ENCODE measurements at places on chromosomes 16 and 17.

DNA sequence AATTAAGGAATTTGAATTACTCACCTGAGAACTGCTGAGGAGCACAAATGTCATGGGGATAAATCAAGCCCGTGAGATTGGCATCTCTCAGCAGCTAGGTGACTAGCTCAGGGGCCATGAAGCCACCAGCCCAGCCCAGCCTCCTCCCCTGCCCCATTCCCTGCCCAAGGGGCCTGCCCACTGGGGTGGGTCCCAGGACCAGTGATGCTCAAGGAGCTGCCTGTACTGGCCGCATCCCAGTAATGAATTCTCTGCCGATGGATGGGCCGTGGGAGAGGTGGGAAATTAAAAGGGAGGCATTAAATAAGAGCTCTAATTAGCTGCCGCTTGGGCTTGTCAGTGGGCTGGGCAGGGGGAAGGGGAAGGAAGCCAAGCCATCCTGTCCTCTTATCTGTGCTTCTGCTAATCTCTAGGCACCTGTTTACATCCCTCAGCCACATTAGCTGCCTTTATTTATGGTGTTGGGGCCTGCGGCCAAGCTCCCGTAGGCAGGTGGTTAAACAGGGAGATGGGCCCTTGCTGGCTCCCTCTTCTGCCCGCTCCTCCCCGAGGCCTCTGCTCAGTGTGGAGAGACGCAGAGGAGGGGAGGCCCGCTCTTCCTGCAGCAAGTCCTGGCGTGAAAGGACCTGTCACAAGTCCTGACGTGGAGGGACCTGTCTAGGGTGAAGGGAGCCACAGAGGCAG, 48.8 kb downstream of the PIPOX start:
- DNase-seq: peak; percentile 61

GRCh38 chr16:62077998-62078397, 41.8 kb upstream of the CDH8 start:
- DNase-seq: peak; percentile 23

GRCh38 chr17:2485543-2485942, 26.1 kb downstream of the METTL16 start:
- no peak for DNase-seq

DNA sequence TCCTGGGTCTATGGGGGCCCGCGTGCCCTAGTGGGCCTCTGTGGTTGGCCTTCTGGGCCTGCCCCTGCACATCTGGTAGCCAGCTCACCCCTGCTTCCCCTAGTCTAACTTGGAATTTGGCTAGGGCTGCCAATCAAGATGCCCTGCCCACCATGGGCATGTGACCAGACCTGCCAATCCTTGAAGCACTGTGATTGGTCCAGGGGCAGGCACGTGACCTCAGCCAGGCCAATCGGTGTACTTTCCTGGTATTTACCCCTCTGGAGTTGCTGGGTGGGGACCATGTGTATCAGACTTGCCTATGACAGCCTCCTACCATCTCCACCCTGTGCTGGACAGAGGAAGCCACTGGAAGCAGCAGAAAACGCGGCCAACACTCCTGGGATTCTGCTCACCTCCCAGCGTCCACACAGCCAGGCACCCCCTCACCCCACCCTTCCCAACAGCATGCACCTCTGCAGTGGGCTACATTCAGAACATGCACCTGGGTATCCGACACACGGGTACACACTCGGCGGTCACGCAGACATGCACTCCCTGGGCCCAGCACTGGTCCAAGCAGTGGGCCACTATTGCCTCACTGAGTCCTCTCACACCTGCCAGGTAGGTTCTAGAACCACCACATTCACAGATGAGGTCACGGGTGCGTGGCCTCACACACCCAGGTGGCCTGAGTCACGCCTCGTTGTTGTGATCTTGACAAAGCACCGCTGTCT, 96.9 kb downstream of the RBFOX3 start:
- DNase-seq: no peak

- no peak for DNase-seq
These were observed 26.7 kb downstream of the SAP30BP start for GRCh38 chr17:75693500-75694481.

DNA sequence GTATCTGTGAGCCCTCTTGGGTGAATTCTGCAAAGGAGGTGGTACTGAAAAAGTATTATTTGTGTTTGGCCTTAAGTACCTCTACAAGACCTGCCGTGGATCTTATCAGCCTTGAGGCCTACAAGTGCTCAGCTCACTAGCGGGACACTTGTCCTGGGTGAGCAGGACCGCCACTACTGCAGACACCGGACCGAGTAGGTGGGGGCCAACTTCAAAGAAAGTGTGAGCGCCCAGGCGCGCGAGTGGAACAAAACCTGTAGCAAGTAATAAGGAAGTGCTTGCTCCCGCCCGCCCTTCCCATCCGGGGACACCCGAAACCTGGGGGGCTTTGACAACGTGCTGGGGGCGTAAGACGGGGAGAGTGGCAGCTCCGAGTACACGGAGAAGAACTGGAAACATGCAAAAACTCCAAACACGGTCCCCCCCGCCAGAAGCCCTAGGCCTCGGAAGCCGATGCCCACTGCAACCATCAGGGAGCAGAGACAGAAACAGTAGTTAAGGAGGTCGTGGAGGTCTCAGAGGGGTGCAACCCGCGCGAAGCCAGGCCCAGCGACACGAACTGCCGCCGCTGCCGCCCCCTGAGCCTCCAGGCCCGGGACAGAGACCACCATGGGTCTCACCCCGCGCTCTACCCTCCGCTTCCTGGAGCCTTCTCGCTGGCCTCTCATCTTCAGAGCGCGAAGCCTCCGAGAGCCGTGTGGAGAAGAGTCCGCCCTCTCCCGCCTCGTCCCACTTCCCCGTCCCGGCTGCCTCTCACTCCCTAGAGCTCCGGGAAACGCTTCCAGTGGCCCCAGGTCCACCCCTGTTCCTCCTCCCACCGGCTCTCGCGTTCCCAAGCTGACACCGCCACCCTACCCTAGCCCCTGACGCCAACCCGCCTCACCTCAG, 537 bp downstream of the CNOT1 start:
- peak; percentile 33 for DNase-seq

GRCh38 chr16:81224824-81225223, 13.7 kb upstream of the BCO1 start:
- DNase-seq: no peak

DNA sequence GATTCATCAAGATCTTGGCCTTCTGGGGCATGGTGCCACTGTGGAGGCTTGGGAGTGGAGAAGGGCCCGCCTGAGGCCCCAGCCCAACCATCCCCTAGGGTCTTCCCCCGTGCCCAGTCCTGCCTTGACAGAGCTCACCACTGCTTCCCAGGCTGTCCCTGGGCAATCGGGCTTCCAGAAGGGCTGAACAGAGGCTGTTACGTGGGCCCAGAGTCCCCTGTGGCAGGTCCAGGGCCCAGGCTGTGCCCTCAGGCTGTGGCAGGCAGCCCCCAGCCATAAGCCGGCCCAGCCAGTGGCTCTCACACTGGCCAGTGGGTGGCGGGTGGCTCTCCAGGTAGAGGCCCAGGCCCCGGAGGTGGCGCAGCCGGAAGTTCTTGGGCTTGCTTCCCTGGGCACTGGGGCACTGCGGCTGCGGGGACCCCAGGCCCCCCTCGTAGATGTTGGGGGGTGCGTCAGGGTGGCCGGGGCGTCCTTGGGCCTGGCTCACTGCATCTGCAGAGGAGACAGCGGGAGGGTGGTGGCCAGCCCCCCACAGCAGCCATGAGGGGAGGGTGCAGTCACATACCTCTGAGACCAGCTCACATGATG, 809 bp downstream of the C16orf90 start:
- no peak for DNase-seq

GRCh38 chr16:77913738-77914253, 108.6 kb upstream of the CLEC3A start:
- no peak for DNase-seq

- DNase-seq: peak; percentile 66
These were observed 348.3 kb downstream of the CPPED1 start for GRCh38 chr16:12455287-12455798.

- DNase-seq: no peak
These were observed 5.0 kb upstream of the SLC38A8 start for GRCh38 chr16:84047626-84048025.
